NCI-H748 treated with DMSO at 0.1 percent for 48 hours (cell line): ENCODE measurements at places on chromosomes 3 and 15.

GRCh38 chr3:196195664-196196265 is 15.4 kb downstream of the ZDHHC19 start:
- no peak for DNase-seq

DNA sequence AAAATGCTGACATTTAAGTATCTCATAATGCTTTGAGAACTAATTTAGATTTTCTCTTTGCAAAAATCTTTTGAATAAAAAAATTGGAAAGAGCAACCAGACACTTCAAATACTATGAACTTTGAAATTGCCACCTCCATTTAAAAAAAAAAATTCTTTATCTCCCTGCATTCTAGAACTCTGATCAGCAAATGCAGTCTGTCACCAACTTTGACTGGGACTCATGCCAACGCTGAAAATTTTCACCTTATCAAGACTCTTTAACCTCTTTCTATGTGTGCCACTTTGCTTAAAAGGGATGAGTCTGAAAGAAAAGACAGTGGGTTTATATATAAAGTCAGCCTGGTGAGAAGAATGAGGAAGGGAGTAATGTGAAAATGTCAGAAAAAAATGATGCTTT is 191.2 kb upstream of the ARPP21 start:
- no peak for DNase-seq

DNA sequence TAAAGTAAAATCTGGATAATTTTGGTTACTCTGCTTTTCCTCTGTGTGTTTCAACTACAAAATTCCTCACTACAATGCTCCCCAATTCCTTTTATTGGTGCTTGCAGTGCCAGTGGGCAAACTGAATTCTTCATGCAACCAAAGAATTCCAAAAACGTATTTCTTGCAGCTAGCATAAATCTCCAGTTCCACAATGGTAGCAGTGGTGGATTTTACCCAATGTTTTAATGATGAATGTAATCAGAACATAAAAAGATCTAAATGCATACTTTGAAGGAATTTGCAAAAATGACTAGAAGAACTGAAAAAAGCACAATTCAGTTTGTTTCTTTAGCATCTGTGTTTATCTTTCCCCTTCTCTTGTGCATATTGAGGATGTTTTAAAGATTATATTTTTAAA is 359.6 kb upstream of the TPRG1 start:
- DNase-seq: no peak

DNA sequence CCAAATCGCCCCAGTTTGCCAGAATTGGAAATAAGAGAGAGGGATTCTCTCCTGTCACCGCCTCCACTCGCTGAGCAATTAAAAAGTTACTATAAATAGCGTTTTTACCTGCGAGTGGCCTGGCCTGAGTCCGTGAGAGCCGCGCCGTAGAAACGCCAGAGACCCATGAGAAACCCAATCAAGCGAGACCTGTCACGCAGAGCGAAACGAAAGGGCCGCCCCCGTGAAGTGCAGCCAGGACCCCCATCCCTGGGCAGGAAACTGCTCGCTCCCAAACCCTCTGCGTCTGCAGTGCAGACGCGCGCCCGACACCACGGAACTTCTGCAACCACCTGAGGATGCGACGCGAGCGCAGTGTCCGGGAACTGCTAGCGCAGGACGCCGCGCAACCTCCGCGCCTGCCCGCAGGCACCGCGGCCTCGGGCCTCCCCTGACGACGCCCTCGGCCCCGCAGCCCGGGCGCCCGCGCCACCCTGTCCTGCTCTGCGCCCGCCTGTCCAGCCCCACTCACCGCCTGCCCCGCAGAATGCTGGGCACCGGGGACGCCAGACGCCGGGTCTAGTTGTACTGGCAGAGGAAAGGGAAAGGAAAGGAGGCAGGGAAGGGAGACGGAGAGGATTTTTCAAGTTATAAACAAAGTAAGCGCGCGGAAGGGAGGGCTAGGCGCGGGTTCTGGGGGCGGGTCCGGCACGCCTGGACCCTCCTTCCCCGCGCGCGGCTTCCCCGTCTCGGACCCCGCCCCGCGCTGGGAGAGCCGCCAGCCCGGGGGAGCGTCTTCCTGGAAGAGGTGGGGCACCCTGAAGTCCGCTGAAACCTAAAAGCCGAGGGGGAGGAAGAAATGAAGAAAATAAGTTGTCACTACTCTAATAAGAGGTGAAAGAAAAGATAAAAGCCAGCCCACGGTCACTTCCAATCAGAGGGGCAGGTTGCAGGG is at the start of gene PLSCR4:
Gene PLSCR4 (minus strand): TSS at position 657 of the 934 bp plus-strand sequence. CDS start 29,034 bp downstream, outside the sequence.
- no peak for DNase-seq

GRCh38 chr15:77838595-77838994 is 205.9 kb upstream of the LINGO1 start:
- no peak for DNase-seq

DNA sequence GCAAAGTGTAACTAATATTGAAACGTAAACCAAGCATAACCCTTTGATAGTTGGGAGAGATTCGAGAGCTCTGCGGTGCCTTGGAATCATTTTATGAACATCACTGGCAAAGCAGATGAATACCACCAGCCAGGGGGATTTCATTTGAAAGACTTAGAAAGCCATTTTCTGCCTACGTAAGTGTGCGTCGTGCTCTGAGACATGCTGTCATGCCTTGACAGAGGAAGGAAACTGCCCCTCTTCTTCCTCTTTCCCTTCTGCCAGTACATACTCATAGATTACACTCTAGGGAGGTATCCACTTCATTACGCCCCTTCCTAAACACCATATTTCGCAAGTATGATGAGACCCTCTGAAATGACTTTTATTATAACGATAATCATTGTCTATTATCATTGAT is 3.3 kb upstream of the MTHFS start:
- no peak for DNase-seq

- DNase-seq: no peak
Measured at GRCh38 chr3:127549826-127550467, 40.6 kb downstream of the TPRA1 start.

- DNase-seq: peak; percentile 19
Measured at GRCh38 chr15:62847900-62848489, 194.6 kb upstream of the TPM1 start.

- DNase-seq: no peak
Measured at GRCh38 chr15:96066126-96066525, 264.4 kb upstream of the NR2F2 start.

GRCh38 chr15:63968122-63968524 is 78.2 kb downstream of the DAPK2 start:
- DNase-seq: no peak

- DNase-seq: no peak
Measured at GRCh38 chr3:113219605-113220300, 8.4 kb downstream of the BOC start.

GRCh38 chr3:30475038-30475808 is 131.2 kb upstream of the TGFBR2 start:
- DNase-seq: no peak

- DNase-seq: no peak
Measured at GRCh38 chr3:152296382-152296781, 27.7 kb downstream of the MBNL1 start.

GRCh38 chr15:33311312-33311971 is 675 bp downstream of the RYR3 start:
- DNase-seq: no peak

DNA sequence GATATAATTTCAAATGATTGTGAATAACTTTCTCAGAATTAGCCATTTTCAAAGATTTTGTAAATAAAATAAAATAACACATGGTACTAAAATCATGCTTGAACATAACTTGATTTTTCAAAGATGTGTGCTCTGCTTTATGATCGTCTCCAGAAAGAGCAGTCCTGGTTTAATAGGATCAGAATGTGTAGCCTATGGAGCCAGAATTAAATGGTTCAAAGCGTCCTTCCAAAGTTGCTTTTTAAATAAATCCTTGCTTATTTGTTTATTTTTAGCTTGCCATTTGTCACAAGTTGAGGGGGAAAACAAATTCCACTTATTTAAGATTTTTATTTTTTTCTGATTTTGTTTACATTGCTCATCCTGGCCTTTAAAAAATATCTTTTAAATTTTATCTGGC is 123.7 kb upstream of the SPRED1 start:
- DNase-seq: no peak

DNA sequence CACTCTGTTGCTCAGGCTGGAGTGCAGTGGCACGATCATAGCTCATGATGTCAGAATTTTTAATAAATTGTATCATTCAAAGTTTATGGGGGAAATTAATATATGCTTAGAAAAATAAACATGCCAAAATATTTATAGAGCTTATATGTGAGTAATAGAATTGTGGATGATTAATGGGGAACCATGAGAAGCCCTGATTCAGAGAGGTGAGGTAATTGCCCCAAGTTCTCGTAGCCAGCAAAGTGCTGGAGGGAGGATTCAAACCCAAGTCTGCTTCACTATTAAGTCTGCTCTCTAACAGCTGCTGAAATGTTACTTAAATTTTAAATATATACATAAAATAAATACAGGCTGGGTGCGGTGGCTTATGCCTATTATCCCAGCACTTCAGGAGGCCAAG is 26.2 kb upstream of the IGF2BP2 start:
- DNase-seq: no peak

DNA sequence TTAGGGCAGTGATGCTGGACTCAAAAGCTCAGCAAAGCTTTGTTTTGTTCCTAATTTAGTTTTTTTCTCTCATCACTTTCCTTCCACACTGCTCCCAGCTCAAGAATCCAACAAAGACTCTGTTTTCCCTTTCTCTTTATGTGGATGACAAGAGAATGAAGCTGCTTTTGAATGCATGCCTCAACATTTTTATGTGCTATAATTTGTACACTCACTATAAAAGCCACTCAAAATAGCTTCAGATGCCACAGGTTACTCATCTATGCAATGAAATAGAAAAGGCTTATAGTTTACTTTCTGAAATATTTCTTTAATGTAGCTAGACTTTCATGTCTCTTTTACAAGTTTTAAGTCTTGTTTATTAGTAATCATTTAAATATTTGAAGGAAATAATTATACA is 714.9 kb downstream of the OTOL1 start:
- no peak for DNase-seq

GRCh38 chr3:99817047-99817436 is 620 bp upstream of the CMSS1 start:
- no peak for DNase-seq

DNA sequence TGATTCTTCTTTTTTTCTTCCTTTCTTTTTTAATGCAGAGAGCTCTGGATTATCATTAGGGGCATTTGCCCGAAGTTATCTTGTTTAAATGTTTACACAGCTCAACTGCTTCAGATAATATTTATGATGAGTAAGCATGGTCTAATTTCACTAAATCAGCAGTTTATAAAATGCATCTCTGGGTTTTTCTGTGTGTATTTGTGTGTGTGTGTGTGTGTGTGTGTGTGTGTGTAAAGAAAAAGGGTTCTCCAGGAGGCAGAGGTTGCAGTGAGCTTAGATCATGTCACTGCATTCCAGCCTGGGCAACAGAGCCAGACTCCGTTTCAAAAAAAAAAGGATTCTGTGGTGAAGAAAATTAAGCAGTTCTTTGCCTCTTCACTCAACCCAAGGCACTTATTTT is 25.9 kb upstream of the TNFSF10 start:
- DNase-seq: no peak

DNA sequence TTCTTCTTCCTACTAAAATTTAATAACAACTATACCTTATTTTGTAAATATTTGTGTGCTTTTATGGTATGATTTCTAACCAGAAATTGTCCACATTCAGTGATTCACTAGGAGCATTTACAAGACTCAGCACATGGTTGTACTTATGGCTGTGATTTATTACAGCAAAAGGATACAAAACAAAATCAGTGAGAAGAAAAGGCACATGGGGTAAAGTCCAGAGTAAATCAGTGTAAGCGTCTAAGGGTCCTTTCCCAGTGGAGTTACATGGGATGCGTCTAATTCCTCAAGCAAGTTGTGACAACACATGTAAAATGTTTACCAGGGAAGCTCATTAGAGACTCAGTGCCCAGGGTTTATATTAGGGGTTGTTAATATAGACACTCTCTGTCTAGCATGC is 31.1 kb downstream of the RNF13 start:
- no peak for DNase-seq

DNA sequence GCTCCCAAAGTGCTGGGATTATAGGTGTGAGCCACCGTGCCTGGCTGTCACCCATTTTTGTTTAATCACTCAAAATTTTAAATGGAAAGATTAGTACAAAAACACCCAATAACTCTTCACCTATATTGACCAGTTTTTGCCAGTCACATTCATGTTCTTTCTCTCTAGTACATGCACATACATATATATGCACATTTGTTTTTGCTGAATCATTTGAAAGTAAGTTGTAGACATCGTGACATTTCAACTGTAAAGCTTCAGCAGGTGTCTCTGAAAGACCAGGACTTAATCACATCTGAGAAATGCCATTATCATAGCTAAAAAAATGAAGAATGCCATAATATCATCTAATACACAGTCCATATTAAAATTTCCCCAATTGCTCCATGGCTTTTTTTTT is 6.5 kb upstream of the SEMA4B start:
- no peak for DNase-seq

- DNase-seq: no peak
Measured at GRCh38 chr3:84968701-84969235, 10.0 kb downstream of the CADM2 start.

GRCh38 chr3:156728267-156728985 is 54.0 kb downstream of the TIPARP start:
- DNase-seq: peak; percentile 89

DNA sequence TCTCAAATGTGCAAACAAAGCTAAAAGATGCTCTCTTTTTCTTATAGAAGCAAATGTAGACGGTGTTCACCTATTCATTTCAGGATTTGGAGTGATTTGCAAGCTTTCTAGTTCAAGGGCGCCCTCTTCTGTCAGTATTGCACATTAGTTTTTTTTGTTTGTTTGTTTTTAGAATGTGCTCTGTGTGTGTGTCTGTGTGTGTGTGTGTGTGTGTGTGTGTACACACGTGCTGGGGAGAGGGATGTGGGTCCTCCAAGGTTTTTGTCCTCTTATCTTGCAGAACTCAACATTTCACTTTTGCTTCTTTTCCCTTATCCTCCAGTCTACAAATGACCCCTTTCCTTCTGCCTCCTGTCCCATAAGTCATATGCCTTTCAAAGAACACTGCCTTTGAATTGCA is 23.5 kb downstream of the DNAH1 start:
- peak; percentile 76 for DNase-seq

GRCh38 chr3:132594498-132594897 is 2.6 kb upstream of the ACKR4 start:
- DNase-seq: no peak

GRCh38 chr15:49888734-49889133 is 230.3 kb downstream of the ATP8B4 start:
- DNase-seq: no peak

GRCh38 chr3:157520485-157521150 is 17.4 kb upstream of the VEPH1 start:
- DNase-seq: no peak

- no peak for DNase-seq
Measured at GRCh38 chr15:100602823-100603393, 519 bp downstream of the ASB7 start.

GRCh38 chr3:122058294-122058693 is 3.1 kb downstream of the CD86 start:
- no peak for DNase-seq

GRCh38 chr15:94909510-94909909 is 678.1 kb downstream of the MCTP2 start:
- no peak for DNase-seq

GRCh38 chr3:16800361-16800760 is 84.4 kb upstream of the PLCL2 start:
- DNase-seq: no peak
